HCEC 1CT (cell line): ENCODE measurements at places on chromosomes 7 and 10.

GRCh38 chr10:29555091-29555745 is 79.6 kb downstream of the SVIL start:
- no peak for DNase-seq

DNA sequence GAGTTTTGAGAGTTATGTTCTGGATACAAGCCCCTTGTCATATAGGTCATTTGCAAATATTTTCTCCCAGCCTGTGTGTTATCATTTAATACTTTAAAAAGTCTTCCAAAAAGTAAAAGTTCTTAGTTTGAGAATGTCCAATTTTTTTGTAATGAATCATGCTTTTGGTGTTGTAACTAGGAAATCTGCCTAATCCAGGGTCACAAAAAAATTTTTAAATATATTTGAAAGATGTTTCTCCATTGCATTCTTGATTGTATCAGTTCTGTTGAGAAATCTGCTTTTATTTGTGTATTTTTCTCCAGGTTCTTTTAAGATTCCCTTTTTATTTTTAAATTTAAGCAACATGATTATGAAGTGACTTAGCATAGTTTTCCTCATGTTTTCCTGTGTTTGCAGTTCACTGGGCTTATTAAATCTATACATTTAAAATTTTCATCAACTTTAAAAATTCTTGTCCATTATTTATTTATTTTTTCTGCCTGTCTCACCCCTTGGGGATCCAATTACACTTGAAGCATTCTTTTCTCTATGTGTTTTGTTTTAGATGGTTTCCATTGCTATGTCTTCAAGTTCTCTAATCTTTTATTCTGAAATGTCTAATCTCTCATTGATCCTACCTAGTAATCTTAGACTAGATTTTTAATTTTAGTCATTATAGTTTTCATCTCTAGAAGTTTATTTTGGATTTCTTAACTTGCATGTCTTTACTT is 47.0 kb downstream of the CCDC71L start:
- peak; percentile 70 for DNase-seq

DNA sequence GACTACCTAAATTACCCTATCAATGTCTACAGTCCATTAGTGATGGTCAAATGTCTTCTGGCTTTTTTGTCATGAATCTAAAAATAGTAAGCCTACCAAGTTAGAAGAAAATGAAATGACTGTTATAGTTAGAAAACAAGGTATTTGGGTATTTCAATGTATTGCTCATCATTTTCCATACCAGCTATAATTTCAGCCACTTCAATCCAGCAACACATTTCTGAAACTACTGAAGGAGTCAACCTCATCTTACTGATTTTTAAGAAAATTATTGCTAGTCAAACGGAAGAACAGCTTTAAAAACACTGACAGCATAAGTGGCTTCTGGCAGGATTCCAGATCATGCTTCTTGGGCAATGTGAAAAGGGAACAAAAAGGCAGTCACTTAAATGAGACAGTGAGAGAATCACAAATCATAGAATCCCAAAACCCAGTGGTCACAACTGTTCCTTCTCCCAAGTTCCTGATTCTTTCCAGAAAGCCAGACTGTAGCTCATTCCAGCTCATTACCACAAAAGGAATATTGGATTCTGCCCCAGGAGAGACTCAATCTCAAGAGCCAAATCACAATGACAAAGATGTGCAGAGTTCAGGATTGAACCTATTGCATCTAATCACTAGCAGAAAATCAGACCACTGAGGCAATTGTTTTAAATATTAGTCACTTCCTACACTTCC is 61.2 kb upstream of the LRRN3 start:
- peak; percentile 22 for DNase-seq

DNA sequence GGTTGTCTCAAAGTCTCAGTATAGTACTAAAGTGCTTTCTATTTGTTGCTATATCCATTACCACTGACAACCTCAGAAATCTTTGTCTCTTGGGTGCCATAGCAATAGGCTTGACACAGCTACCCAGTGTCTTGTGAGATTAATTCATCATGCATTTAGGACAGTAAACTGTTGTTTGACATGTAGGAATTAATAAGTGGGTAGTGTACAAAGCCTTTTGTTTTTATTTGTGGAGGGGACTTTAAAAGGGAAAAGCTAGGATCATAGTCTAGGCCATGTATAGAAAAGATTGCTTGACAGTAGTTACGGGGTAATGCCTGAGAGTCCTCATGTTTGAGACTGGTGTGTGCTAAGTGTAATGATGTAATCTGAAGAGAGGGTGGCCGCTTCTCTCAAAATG is 102.6 kb upstream of the AGR3 start:
- no peak for DNase-seq

DNA sequence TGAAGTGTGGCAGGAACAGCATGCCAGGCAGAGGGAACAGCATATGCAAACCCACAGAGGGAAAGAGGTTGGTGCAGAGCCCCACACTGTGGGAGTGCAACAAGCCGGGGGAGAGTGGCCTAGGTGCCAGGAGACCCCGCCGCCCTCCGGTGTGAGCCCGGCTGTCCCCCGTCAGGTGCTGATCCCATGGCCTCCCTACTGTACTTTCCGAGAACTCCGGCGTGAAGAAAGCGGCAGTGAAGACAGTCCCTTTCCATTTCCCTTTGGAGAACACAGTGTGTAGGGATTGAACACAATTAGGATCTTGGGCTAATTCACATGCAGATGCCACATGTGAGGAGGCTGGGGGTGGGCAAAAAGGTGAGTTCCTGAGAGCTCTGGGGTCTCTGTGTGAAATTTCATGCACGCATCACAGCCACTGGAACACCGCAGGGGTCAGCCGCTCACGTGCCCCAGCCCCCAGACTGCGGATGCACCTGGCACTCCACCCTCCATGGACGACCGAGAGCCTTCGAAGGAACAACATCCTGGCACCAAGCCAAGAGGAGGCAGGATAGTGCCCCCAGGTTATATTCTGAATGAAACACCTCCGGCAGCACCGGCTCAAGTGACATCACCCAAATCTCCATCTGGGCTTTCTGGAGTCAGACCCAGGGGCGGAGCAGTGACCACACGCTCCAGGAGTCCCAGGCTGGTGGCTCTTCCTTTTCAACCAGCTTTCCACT is 82.1 kb upstream of the PPP2R2D start:
- no peak for DNase-seq

DNA sequence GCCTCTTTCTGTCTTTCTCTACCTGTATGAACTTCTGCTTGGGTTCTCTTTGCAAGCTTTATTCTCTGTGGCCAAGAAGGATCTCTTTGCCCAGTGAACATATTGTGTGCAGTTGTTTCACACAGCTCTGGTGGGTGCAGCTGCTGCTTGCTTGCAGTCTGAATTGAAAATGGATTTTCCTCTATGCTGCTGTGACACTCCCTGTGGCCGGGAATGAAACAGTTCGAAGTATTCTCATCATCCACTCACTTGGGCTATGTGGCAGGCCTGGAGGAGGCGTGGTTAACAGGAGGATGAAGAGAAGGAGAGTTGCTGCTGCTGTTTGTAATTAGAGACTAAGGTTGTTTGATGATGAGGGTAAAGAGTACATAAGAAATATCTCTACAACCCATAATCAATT is 28.4 kb upstream of the ITGA8 start:
- no peak for DNase-seq

DNA sequence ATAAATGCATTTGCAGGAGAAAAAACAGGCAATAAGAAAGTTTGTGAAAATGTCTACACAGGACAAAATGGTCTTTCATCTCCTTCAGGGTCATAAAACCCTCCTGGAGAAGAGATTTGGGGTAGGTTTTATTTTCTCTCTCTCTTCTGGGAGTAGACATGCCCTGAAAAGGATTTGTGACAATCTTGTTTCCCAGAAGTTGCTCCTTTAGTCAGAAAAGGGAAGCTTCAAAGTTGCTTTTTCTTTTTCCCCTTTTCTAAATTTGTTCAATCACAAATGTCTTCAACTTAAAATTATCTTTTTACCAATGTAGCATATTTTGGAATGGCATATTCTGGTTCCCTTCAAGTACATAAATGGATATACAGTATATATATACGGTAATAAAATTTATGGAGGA is 9.4 kb upstream of the ANKRD22 start:
- no peak for DNase-seq

DNA sequence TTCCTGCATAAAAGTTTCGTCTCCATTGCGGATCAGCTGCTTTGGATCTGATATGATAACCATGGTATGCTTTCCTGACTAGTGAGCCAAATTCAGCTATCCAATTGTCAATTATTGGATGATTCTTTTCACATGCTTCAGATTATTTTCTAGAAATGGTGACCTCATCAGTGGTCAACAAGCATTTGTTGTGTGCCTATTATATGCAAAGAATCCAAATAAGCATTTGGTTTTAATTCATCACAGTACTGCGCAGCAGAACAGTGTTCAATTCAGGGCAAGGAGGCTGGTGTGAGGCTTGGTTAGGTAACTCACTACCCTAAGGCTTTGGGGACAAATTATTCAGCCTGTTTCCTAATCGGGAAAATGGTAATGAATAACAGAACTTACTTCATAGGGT is 200.5 kb downstream of the SKAP2 start:
- no peak for DNase-seq

GRCh38 chr10:63766745-63767137 is 245.5 kb downstream of the REEP3 start:
- no peak for DNase-seq

- DNase-seq = no peak
Measured at GRCh38 chr7:23895666-23896096, 185.7 kb downstream of the STK31 start.

DNA sequence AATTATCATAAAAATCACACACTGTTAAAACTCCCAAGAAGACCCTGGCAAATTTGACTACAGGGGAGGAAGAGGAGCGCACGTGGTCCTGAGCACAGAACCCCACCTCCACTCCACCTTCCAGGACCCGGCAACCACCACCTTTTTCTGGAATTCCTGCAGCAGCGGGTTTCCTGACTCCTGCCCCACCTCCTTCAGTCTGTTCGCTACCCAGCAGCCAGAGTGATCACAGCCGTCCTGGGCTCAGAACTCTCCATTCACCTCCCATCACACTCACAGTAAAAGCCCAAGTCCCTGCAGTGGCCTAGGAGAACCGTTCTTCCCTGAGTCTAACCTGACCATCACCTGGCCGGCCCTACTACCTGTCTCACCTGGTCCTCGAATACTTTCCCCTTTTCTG is 107.4 kb upstream of the FAM204A start:
- DNase-seq = no peak

GRCh38 chr7:122702872-122703510 is at the start of gene RNF148:
Gene RNF148, minus strand, starts transcription at chr7:122702922. Its CDS starts 172 bp downstream, at chr7:122702750.
- DNase-seq = no peak

DNA sequence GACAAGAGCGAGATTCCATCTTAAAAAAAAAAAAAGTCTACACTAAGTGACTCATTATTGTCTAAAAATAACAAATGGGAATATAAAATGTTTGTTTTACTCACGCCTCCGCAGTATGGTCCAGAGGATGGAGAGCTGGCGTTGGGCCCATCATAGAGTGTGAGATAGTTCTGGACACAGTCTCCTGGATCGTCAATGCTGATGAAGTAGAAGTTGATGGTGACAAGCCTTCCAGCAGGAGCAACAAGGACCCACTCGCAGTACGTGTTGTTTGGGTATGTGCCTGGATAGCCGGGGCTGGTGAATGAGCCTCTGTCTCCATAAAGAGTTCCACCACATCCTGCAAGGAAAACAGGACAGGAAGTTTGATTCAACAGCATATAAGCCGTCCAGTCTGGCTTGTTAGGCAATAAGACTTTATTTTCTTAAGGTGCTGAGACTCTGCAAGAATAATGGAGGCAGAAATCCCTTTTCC is 11.5 kb upstream of the RSU1 start:
- peak; percentile 72 for DNase-seq

DNA sequence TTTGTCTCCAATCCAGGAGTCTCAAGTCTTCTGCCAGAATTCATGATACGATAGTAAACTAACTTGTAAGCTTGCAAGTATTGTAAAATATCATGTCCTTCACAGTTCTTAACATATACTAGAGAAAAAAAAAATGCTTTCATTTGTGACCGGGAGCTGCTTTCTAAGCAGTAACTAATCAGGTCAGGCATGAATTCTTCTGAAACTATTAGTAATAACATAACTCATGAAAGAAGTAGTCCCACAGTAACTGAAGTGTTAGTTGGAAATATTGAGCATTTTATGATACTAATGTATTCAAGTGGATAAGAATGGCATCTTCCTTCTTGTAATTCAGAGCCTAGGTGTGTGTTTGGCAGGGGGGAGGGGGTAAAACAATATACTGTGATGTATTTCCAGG is 665.6 kb downstream of the DNAJB9 start:
- DNase-seq = no peak

GRCh38 chr10:100167553-100168312 is 18.1 kb downstream of the ERLIN1 start:
- no peak for DNase-seq

- DNase-seq = no peak
Measured at GRCh38 chr7:82690929-82691328, 247.4 kb upstream of the CACNA2D1 start.

GRCh38 chr10:35037104-35037503 is 53.0 kb downstream of the CUL2 start:
- no peak for DNase-seq

DNA sequence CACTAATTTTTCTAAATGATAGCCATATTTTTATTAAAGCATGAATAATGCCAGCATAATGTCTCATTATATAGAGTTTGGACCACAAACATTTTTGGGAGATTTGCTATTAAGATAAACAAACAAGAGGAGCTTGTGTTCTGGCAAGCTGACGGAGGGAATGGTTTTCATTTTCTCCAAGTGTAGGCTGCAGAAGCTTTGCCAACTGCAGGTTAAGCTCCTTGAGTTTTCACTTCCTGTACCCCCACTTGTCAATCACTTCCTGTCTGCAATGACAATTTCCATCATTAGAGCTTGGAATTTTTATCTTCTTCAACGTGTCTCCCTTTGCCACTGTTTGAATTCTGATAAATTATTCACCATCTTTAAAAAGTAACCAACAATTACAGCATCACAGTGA is 13.4 kb downstream of the EBF3 start:
- no peak for DNase-seq

DNA sequence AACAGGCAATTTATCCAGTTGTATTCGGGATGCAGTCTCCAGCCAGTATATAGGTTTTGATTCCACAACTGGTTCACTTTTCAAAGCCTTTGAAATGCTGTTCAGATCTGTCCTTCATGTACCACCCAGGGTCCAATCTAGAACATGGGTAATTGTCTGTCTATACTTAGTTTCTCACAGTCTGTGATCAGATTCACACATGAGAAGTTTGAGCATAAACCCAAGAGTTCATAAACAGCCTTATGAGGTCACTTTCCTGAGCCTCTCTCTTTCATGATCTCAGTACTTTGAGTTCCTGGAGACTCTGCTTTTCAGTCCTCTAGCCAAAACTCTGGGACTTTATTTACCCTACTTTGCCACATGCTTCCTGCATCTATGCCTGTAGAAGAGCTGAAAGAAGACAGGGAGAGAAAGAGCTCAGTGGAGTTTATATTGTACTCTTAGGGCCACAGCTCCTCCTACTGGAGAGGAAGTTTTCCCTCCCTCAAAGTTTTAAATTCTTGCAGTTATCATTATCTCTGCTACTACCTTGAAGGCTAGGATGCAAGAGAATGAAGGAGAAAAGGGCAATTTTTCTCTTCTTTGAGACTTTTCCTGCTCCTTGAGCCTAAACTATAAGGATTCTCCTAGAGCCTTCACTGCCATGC is 172.0 kb downstream of the ZEB1 start:
- DNase-seq = peak; percentile 68
